Stimulated activated CD8-positive, alpha-beta memory T cell treated with anti-CD3 and anti-CD28 coated beads, Interleukin-7, amount 100 ng/mL, for 1 hour (primary cell): ENCODE measurements at places on chromosomes 12 and 14.

- DNase-seq, result no peak
Measured at GRCh38 chr12:62758216-62758615, 176.7 kb downstream of the PPM1H start.

DNA sequence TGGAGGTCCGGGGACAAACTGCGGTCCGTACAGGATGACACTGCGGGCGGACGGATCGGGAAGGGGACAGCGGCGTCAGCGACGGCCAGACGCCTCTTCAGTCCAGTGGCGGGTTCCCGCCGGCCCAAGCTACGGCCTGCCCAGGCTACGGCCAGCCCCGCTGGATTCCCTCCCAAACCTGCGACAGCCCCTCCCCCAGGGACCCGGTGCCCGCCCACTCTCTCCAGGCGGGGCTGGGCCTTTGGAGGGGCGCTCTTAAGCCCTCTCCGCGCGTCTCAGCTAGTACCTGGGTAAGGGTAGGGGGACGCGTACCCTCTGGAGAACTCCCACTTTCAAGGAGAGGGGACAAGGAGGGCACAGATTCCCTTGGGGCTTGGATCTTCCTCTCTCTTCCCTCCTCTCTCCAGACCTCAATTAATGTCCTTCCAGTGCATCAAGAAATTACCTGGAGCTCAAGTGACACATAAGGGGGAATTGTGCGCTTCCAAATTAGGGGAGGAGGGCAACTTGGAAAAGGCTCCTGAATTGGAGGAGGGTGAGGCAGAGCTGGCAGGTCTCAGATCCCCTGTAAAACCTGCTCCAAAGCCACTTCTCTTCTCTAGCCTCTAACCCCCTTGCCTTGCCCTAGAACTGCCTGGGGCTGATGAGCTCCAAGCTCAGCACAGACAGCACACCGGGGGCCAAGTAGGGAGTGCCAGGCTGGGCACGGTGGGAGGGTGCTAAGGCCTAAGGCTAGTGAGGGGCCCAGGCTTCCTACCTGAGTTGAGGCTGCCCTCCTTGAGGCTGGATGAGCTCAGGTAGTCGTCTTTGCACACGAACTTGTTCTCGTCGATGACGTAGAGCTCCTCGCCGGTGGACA lies 3.1 kb downstream of the LHX5 start:
- DNase-seq, result no peak

- DNase-seq, result no peak
Measured at GRCh38 chr12:124764451-124764850, 99.2 kb downstream of the SCARB1 start.

- no peak for DNase-seq
Measured at GRCh38 chr14:26917086-26917485, 319.3 kb upstream of the NOVA1 start.

- DNase-seq, result no peak
Measured at GRCh38 chr12:93297032-93297431, 80.7 kb upstream of the NUDT4 start.

DNA sequence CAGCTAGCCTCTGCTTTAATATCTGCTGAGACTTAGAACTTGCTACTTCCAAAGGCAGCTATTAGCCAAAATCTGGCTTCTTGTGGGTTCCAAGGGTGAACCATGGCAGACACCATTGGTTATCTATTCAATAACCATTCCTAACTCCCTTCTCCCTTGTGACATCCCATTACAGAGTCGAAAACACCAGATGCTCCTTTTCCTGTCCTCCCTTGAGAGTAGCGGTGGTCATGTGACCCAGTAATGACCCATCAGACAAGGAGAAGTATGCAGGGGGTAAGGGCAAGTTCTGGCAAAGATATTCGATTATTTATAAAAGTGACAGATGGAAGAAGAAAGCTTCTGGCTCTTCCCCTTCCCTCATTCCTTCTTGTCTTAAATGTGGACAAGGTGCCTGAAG lies 20.1 kb downstream of the TGFB3 start:
- DNase-seq, result no peak

- no peak for DNase-seq
Measured at GRCh38 chr12:56143217-56143616, 9.2 kb upstream of the MYL6B start.

DNA sequence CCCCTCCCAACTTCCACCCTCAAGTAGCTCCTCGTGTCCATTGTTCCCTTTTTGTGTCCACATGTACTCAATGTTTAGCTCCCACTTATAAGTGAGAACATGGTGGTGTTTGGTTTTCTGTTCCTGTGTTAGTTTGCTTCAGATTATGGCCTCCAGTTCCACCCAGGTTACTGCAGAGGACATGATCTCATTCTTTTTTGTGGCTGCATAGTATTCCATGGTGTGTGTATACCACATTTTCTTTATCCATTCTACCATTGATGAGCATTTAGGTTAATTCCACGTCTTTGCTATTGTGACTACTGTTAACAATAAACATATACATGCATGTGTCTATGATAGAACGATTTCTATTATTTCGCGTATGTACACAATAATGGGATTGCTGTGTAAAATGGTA lies 362.6 kb downstream of the TMTC2 start:
- DNase-seq, result no peak

GRCh38 chr14:63908667-63909264 lies 56.0 kb downstream of the SYNE2 start:
- no peak for DNase-seq

GRCh38 chr12:12918781-12919389 lies 27.5 kb downstream of the GPRC5A start:
- DNase-seq, result no peak

DNA sequence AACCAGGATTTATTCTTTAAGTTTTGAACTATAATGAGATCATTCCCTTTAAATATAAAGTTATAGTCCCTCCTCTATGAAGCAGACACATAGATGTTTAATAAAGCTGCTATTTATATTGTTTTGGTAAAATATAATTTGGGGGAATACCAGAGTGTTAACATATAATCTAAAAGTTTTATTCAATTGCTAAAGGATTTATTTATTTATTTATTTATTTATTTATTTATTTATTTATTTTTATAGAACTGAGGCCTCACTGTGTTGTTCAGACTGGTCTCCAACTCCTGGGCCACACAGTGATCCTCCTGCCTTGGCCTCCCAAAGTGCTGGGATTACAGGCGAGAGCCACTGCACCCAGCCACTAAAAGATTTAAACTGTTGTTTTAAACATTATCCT lies 98.6 kb downstream of the KICS2 start:
- DNase-seq, result no peak

DNA sequence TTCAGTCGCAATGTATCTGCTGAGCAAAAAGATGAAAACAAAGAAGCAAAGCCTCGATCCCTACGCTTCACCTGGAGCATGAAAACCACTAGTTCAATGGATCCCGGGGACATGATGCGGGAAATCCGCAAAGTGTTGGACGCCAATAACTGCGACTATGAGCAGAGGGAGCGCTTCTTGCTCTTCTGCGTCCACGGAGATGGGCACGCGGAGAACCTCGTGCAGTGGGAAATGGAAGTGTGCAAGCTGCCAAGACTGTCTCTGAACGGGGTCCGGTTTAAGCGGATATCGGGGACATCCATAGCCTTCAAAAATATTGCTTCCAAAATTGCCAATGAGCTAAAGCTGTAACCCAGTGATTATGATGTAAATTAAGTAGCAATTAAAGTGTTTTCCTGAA lies 19.8 kb downstream of the CKB start:
- no peak for DNase-seq
